Thymus (tissue), 14 donors: ENCODE measurements at places on chromosomes 13 and 19. TPM values are rescaled to one million over a fixed set of nuclear protein-coding genes. Genes with fewer than 3 reads are reported as not detected.

FUT6 gene
- under 0.01 TPM for total RNA-seq

RUBCNL gene
- total RNA-seq: 17.1 TPM

KIR2DL4 gene
- total RNA-seq: not detected

ZBTB45 gene
- 2.8 TPM for total RNA-seq

BAX gene
- total RNA-seq: 62.6 TPM

TEKTIP1 gene
- total RNA-seq: 0.61 TPM

CEACAM20 gene
- 0.05 TPM for total RNA-seq

CD22 gene
- 1.7 TPM for total RNA-seq

CATSPERD gene
- total RNA-seq: 0.05 TPM

ZNF850 gene
- total RNA-seq: 1.7 TPM

DNA sequence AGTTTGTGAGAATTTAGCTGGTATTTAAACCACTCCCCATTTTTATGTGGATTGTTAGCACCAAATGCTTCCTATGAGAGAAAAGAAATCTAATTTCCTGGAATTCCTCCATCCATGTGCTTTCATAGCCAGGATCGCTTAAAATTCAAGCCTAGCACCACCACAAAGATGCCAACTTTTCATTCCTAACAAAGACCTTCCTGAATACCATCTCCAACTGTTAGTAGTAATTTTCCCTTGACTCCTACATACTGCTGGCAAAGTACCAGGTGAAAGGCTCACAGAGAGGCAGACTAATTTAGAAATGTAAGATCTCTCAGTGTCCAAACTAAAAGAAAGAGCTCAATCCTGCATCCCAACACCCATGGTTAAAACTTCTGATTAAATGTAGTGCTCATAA is 386.3 kb downstream of the KCTD12 start:
- DNase-seq: no peak

GRCh38 chr19:33446330-33447293 is 73.1 kb downstream of the CEBPG start:
- DNase-seq: no peak

- no peak for DNase-seq
Observed at GRCh38 chr13:43475140-43475539, 311.6 kb downstream of the ENOX1 start.

GRCh38 chr19:6610934-6611852 is 20.2 kb upstream of the CD70 start:
- no peak for DNase-seq

GRCh38 chr13:110549795-110550160 is 11.7 kb downstream of the RAB20 start:
- no peak for DNase-seq

- no peak for DNase-seq
Observed at GRCh38 chr19:13396250-13397080, 109.8 kb downstream of the CACNA1A start.

DNA sequence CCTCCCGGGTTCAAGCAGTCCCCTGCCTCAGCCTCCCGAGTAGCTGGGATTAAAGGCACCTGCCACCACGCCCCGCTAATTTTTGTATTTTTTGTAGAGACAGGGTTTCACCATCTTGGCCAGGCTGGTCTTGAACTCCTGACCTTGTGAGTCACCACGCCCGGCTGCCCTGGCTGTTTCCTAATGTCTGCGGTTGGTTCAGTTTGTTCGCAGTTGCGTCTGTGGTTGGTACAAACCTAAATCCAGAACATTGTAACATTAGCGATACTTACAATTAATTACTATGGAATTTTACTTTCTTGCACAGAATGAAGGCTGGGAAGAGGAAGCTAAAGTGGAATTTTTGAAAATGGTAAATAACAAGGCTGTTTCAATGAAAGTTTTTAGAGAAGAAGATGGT is 38.1 kb downstream of the RNF17 start:
- DNase-seq: no peak

DNA sequence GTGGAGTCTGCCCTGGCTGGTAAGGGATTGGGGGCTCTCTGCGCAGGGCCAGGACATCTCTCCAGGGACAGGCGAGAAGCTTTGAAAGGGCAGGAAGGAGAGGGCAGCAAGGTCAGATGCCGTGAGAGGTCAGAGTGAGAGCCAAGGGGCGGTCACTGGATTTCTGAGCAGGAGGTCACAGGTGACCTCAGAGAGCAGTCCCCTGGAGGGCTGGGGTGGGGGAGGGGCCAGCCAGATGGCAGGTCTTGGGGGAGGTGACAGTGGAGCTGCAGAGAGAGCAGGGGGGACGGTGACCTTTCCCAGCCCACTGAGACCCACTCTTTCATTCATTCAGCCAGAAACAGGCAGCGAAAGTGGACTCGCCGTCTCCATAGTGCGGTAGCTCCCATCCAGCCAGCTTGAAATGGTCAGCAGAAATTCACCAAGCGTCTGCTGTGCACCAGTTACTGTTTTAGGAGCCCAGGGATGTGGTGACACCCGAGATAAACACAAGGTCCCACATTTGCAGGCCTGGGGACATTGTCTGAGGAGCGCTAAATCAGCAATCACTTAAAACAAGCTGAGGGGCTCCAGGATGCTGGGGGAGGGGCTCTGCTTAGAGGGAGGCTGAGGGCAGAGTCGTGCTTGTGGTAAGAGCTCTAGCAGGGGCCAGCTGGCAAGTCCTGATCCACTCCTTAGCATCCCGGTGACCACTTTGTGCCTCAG is 10.2 kb downstream of the CARM1 start:
- DNase-seq: no peak

DNA sequence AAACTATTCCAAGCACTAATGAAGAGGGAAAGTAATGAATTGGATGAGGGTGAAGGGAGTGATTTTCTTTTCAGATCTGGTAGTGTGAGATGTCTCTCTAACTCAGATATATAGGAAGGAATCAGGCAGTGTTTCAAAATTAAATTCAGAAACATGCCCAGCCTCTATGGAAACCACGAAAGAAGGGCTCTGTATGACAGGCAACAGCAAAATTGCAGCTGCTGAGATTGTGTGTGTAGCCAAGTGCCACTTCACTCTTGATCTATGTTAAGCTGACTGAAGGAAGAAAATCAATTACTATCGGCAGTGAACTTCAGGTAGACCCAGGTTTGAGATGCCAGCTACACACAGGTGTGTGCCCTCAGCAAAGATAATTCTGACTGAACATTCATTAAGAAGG is 387.4 kb downstream of the PCDH9 start:
- no peak for DNase-seq

- no peak for DNase-seq
Observed at GRCh38 chr13:112601371-112601770, 13.4 kb upstream of the TUBGCP3 start.

DNA sequence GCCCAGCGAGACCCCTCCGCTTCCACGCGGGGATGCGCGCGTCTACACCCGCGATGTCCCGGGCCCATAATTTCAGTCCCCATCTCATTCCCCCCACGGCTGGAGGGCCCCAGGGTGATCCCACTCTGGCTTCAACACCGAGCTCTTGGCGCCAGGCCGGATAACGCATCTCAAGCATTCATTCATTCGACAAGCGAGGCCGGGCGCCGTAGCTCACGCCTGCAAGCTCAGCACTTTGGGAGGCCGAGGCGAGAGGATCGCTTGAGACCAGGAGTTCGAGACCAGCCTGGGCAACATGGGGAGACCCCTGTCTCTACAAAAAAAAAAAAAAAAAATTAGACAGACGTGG is 5.9 kb downstream of the ANGPTL6 start:
- no peak for DNase-seq

GRCh38 chr13:76683168-76683567 is 203.0 kb downstream of the KCTD12 start:
- no peak for DNase-seq

DNA sequence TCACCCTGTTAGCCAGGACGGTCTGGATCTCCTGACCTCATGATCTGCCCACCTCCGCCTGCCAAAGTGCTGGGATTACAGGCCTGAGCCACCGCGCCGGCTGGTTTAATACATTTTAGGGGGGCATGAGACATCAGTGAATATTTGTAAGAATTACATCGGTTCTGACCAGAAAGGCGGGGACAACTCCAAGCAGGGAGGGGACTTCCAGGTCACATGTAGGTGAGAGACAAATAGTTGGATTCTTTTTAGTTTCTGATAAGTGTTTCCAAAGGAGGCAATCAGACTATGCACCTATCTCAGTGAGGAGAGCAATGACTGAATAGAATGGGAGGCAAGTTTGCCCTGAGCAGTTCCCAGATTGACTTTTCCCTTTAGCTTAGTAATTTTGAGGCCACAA is 3.7 kb upstream of the ZNF552 start:
- DNase-seq: no peak

- no peak for DNase-seq
Observed at GRCh38 chr13:101383595-101383994, 32.7 kb downstream of the NALCN start.

- DNase-seq: no peak
Observed at GRCh38 chr19:29271341-29271740, 58.4 kb upstream of the UQCRFS1 start.

DNA sequence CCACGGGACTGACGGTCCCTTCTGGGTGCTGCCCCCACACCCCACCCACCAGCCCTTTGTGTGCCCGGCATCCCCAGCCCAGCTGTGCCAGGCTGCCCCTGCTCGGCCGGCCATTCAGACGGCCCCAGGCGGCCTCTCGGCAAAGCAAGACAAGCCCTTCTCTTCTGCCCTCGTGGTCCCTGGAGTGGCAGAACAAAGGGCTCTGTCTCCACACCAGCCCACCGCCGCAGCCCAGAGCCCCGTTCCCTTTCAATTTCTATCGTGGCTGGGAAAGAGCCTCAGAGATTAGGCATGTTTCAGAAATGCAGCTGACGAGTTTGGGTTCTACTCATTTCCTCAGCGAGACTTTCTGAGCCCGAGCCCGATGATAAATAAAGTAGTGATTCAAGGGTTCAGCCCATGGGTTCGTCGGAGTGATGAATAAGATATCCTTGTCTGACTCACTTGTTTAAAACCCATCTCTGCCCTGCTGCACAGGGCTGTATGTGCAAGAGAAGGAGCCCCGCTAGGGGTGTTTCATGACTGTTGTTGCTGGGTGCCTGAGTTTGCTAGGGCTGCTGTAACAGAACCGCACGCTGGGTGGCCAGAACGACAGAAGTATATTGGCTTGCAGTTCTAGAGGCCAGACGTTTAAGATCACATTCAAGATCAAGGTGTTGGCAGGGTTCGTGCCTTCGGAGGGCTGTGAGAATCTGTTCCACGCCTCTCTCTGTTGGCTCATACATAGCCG is 4.3 kb downstream of the MYO9B start:
- no peak for DNase-seq

DNA sequence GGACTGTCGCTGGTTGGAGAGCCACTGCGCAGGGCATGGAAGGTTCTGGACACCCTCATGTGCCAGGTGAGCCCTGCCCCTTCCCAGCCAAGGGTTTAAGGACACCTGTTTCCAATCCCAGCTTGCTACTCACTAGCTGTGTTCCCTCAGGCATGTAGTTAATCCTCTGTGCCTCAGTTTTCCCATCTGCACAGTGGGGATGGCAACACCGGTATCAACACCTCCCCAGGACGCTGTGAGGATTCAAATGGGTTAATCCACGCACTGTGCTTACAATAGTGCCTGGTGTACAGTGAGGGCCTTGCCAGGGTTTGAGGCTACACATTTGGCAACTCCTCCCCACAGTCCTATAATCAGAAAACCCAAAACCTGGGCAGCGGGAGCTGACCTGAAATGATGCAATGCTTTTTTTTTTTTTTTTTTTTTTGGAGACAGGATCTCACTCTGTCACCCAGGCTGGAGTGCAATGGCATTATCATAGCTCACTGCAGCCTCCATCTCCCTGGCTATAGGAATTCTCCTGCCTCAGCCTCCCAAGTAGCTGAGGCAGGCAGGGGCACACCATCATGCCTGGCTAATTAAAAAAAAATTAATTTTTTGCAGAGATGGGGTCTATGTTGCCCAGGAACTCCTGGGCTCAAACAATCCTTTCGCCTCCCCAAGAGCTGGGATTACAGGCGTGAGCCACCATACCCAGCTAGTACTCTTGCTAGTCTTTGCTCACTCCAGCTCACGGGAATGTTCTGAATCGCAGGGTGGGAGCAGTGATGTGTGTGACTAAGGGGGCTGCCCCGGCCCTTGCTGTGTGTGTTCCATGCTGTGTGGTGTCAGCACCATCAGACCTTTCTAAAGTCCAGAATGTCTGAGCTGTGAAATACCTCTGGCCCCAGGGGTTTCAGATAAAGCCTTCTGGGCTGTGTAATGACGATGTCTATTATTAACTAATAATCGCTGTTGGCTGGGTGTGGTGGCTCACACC is 2.3 kb downstream of the ACP4 start:
- no peak for DNase-seq

- DNase-seq: no peak
Observed at GRCh38 chr13:66837246-66837645, 392.9 kb downstream of the PCDH9 start.

GRCh38 chr13:77513719-77514335 is 21.7 kb upstream of the SCEL start:
- no peak for DNase-seq

- DNase-seq: no peak
Observed at GRCh38 chr19:4541114-4541805, 1.4 kb upstream of the LRG1 start.

DNA sequence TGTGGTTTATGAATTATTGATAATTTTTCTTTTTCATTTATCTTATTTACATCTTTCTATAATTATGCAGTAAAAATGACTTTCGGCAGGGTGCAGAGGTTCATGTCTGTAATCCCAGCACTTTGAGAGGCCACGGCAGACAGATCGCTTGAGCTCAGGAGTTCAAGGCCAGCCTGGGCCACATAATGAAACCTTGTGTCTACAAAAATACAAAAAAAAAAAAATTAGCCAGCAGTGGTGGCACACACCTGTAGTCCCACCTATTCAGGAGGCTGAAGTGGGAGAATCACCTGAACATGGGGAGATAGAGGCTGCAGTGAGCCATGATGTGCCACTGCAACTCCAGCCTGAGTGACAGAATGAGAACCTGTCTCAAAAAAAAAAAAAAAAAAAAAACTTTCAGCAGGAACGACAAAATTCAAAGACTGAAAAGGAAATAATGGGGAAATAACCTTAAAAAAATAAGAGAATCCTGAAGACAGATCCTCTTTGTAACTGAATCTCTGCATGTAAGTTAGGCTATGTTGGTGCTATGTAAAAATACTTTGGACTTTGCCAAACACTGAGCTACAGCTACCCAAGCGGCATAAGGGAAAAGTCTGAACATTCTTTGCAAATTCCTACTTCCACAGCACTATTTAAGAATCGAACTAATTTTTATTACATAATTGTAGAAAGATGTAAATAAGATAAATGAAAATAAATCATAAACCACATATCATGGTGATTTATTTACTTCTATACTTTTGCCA is 36.7 kb upstream of the WDFY2 start:
- DNase-seq: no peak

DNA sequence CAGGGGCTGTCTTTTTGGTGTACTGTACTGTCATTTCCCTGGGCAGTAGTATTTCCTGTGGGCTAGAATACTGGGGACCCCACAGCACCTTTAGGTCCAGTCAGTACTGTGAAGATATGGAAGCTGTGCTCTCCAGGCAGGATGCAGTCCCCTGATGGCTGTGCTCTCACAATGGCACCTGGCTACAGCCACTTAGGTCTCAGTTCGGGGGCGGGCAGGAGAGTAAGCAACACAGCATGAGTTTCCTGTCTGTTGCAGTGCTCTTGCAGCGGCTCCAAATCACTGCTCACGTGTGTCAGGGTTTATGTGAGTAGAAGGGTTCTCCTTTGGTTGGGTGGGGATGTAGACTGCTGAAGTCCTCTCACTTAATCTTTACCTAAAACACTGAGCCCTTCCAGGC is 810.4 kb downstream of the DACH1 start:
- no peak for DNase-seq

GRCh38 chr13:76892488-76892887 is 6.3 kb upstream of the KCTD12 start:
- no peak for DNase-seq
